Amniotic stem cell (primary cell): ENCODE measurements at places on chromosomes 16 and 17.
A peak's percentile ranks its signal among the peaks of the same experiment; 100 is the strongest.

- DNase-seq = no peak
Observed at GRCh38 chr17:53619025-53619424, 203.7 kb upstream of the KIF2B start.

DNA sequence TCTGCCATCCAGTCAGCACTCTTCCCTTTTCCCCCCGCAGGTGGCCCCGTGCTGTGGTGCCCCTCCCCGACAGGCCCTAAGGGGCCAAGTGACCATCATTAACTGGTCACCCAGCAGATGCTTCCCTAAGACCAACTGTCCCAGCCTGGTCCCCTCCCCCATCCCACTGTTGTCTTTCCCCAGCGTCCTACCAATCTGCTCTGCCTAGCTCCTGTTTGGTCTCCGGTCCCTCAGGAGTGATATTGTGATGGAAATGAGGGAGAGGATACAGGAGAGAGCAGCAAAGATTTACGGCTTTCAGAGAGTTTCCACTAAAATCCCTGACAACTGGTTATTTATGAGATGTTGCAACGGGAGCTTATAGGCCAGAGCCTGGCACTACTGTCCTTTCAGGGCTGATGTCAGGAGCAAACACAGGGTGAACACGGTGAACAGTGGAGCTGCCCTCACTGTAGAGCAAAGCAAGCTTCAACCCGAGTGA, 1.4 kb upstream of the TTLL6 start:
- no peak for DNase-seq

GRCh38 chr17:59521465-59522126, 43.8 kb upstream of the DHX40 start:
- peak; percentile 17 for DNase-seq

GRCh38 chr17:82781894-82782274, 30.0 kb downstream of the TBCD start:
- no peak for DNase-seq

DNA sequence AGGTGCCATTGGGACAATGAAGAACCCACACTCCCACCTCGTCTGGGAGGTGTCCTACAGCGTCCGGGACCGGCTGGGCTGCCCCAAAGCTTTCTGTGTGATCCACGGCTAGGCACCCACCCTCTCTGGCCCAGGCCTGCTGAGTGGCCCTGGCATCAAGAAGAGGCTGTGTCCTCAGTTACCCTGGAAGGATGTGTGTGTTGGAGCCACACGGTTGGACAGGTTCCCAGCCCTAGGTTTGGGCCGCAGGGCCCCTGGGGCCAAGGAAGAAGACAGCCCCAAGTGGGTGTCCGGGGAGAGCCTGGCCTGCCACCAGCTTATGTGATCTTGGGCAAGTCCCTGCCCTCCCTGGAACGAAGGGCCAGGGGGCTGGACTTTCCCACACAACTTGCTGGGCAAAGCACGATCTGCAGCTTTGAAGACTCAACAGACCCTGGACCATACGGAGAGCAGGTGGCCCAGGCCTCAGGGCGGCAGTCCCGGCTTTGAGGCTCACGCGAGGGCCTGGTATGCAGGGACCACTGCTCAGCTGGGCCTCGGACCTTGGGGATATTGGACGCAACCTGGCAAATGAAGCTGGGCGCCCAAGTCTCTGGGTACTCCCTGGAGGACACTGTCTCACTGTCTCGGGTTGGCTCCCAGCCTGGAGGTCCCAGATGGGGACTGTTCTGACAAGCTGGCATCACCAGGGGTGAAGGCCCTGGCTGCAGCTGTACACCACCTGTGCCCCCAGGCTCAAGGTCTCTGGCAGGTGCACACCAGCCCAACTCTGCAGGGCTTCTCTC, 17.5 kb downstream of the MYBBP1A start:
- DNase-seq = no peak

DNA sequence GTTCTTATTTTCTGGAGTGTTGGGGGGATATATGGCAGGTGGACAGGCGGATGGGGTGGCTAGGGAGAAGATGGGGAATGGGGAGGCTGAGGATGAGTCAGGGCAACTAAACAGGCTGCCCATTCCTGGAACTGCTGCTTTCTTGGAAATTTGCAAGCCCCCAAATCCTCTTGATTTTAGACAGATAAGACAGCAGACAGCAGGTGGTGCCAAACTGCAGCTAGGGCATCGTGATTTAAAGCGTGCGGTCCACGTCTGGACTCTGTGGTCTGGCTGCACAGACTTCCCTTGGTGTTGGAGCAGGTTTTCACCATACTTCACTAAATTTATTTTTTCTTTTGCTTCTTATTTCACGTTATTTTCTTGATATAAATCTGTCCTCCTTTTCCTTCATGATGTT, 10.9 kb upstream of the KRT24 start:
- no peak for DNase-seq

DNA sequence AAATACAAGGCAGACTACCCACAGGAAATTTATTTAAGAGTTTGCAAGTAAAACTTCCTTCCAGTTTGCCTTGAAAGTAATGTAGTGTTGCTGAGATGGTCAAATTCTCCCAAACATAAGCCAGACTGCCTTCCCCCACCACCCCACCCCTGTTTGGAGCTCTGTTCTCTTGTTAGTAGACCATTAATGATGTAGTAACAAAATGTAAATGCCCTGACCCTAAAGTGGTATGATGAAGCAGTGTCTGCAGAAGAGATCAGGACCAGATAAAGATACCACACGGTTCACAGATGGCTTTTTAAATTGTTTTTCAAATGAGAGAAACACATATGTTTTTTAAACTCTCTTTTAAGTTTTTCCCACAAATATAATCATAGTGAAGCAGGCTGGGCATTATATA, 136.4 kb upstream of the TMEM97 start:
- DNase-seq = no peak

- DNase-seq = no peak
Observed at GRCh38 chr16:88453217-88453531, at the start of gene ZFPM1. Gene ZFPM1 (plus strand): TSS chr16:88453280. CDS start chr16:88453639, 359 bp downstream.

DNA sequence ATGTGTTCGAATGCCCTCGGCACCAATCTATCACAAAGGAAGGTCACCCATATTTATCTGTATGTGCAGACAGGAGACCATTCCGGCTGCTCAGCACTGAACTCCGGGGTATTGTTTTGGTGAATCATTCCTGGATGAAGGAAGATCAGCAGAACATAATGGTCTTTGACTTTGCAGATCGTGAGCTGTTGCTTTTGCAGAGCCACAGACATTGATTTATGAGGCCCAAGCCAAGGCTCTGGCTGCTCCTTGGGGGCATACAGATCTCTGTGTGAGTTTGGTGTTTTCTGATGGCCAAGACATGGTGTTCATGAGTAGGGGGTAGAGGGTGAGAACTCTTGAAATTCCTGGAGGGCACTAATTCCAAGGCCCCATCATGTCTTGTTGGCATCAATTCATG, 458.8 kb upstream of the HSBP1 start:
- DNase-seq = no peak

- no peak for DNase-seq
Observed at GRCh38 chr17:57121308-57122042, 36.4 kb downstream of the AKAP1 start.

DNA sequence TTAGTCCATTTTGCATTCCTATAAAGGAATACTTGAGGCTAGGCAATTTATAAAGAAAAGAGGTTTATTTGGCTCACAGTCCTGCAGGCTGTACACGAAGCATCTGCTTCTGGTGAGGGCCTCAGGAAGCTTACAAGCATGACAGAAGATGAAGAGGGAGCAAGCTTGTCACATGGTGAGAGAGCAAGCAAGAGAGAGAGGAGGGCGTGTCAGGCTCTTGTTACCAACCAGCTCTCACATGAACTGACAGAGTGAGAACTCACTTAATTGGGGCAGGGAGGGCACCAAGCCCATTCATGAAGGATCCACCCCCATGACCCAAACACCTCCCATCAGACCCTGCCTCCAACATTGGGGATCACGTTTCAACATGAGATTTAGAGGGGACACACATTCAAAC, 1.6 kb downstream of the CHCT1 start:
- DNase-seq = no peak

GRCh38 chr16:53982631-53983042, 278.7 kb downstream of the FTO start:
- no peak for DNase-seq

DNA sequence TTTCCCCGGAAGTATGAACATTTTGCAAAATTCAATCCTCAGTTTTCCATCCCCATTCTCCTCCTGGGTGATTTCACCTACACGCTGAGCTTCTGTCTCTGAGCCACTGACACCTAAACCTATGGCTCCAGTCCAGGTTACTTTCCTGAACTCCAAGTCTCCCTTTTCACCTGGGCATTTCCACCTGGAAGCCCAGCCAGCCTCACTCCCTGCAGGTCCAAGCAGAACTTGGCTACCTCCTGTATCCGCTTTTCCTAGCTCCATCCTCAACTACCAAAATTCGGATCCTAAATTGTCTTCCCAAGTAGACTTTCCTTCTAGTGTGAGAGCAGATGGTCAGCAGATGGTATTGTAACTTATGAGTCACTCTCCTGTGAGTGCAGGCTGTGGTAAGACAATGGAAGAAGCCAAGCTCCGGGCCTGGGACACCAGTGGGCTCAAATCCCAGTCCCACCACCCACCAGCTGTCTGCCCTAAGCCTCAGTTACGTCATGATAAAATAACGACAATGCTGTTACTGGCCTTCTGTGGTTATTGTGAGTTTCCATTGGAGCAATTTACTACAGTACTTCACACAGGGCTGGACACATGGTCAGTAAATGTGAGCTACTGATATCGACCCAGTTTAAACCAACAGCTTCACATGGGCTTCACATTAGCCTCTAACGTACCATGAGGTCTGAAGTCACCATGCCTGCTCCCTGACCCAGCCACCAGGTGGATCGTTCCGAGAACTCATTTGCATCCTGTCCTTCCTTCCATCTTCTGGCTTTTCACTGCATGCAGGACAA, 33.3 kb downstream of the PECAM1 start:
- peak; percentile 39 for DNase-seq

DNA sequence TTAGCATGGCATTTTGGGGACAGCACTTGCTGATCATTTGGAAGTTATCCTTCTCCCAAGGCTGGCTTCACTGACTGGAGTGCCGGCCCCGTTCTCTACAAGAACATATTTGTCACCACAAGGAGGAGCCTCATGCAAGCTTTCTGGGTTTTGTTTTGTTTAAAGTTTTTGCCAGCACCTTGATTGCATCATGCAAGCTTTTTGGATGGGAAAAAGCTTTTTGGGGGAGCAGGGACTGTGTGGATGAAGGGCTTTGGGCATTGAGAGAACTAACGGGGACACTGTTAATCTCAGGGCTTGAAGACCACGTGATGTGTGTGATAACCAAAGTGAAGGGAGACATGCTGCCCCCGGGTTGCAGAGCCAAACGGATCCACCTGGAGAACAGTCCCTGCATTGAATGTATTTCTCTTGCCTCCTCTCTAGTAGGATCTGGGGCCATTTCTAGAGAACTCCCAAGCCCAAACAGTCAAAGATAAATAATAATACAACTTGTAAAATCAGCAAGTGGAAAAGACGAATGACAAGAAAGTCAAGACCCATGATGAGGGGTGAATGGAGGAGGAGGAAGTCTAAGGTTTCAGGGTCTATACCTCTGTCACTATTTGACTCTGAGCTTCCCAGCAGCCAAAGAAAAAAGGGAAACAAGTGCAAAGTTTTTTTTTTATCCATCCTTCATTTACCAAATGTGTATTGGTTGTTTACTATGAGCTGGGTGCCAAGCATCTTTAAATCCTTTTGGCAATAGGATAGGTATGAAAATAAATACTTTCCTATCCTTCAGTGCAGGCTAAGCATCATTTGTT, 17.2 kb downstream of the TMEM114 start:
- no peak for DNase-seq

GRCh38 chr17:61739002-61739401, 124.3 kb downstream of the BRIP1 start:
- no peak for DNase-seq

GRCh38 chr16:77853161-77853560, 64.8 kb downstream of the VAT1L start:
- no peak for DNase-seq

- DNase-seq = no peak
Observed at GRCh38 chr16:20611350-20611902, 35.3 kb upstream of the ACSM2B start.

GRCh38 chr16:25716186-25716585, 24.4 kb downstream of the HS3ST4 start:
- no peak for DNase-seq

- no peak for DNase-seq
Observed at GRCh38 chr17:47192554-47192953, 3.5 kb upstream of the CDC27 start.

GRCh38 chr16:55184052-55184451, 140.0 kb upstream of the IRX6 start:
- no peak for DNase-seq

GRCh38 chr16:47978491-47979163, 177.2 kb downstream of the ABCC12 start:
- DNase-seq = no peak

DNA sequence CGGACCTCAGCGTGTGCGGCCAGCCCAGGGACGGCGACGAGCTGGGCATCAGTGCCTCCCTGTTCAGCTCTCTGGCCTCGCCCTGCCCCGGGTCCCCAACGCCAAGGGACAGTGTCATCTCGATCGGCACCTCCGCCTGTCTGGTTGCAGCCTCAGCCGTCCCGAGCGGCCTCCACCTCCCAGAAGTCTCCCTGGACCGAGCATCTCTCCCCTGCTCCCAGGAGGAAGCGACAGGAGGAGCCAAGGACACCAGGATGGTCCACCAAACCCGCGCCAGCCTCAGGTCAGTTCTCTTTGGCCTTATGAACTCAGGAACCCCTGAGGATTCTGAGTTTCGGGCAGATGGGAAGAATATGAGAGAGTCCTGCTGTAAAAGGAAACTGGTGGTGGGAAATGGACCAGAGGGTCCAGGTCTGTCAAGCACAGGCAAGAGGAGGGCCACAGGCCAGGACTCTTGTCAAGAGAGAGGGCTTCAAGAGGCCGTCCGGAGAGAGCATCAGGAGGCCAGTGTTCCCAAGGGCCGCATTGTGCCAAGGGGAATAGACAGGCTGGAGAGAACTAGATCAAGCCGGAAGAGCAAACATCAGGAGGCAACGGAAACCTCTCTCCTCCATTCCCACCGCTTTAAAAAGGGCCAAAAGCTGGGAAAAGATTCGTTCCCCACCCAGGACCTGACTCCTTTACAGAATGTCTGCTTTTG, 825 bp downstream of the HASPIN start:
- DNase-seq = no peak
